ENCODE measurements at places on chromosomes 1 and 21.

GRCh38 chr21:37837381-37837780, 78.9 kb downstream of the KCNJ6 start:
- no peak for DNase-seq

DNA sequence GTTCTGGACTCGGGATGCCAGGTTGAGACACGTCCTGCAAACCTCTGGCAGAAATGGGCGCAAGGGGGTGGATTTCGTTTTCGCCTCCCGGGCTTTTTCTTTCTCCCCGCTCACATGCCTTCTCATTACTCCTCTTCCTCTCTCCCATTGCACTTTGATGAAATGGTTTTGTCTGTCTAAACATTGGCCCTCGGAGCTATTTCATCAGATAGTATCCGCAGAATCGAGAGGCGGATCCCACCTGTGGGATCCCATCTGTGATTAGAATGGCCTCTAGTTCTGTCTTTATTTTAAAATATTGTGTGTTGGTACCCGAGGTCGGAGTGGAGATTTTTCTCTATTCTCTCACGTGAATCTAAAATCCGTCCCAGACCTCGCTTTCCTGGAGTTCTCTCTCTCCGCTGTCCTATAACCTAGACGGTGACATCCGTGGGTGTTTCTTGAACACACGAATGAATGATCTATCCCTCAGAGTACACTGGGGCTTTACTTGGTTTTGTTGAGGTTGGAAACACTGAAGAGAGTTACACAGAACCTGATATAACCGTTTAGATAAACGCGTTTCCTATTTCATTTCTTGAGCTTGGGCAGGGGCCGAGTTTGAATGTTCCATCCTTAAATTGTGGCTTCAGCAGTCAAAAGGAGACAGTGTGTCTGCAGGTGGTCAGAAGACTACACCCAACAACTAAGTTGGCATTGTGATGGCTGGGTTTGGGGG, 2.0 kb downstream of the EDARADD start:
- no peak for DNase-seq

- no peak for DNase-seq
Observed at GRCh38 chr1:228351850-228352249, 54.8 kb downstream of the TRIM11 start.

- peak; percentile 81 for DNase-seq
Observed at GRCh38 chr1:172837816-172838679, 179.1 kb downstream of the FASLG start.

DNA sequence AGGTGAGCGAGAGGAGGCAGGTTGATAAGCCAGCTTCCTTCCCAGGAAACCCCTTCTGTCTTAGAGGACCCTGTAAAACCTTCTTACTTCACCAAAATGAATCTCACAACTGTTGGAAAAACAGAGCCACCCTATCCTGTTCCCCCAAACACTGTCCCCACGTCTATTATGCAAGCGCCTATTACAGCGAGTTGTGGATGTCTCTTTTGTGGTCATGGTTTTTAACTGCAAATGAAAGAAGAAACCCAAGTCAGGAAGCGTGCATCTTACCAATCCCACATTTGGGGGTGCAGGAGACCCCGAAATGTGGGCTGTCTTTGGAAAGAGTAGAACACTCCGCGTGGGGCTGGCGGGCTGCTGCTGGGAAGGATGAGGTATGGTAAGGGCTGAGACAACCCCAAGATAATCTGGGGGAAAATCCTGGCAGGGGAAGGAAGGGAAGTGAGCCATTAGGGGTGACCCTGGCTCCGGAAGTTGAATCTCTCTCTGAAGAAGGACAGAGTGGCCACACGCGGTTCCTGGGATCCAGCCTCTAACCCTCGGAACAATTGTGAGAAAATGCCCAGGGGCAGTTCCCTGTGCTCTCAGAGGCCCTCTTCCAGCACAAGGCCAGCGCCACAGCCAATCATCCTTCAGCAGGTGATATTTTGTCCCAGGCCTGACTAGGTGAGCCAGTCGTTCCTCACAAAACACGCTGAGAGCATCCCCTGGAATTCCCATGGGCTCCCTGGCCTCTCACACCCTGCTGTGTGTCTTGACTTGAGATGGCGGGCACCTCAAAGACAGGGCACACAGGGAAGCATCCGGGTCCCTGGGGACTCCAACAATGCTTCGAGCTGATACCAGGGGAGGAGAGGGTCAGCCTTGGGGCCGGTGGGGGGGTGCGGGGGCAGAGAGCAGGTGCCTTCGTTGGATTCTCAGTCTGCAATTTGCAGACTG, 168.5 kb upstream of the IRF2BP2 start:
- no peak for DNase-seq

- peak; percentile 95 for DNase-seq
Observed at GRCh38 chr1:219088778-219089557, 84.7 kb upstream of the LYPLAL1 start.

- no peak for DNase-seq
Observed at GRCh38 chr1:111127923-111128643, 11.8 kb downstream of the DRAM2 start.

- DNase-seq: no peak
Observed at GRCh38 chr1:180218806-180219765, 11.0 kb upstream of the LHX4 start.

- DNase-seq: no peak
Observed at GRCh38 chr21:28216976-28217523, 775.6 kb downstream of the LTN1 start.

DNA sequence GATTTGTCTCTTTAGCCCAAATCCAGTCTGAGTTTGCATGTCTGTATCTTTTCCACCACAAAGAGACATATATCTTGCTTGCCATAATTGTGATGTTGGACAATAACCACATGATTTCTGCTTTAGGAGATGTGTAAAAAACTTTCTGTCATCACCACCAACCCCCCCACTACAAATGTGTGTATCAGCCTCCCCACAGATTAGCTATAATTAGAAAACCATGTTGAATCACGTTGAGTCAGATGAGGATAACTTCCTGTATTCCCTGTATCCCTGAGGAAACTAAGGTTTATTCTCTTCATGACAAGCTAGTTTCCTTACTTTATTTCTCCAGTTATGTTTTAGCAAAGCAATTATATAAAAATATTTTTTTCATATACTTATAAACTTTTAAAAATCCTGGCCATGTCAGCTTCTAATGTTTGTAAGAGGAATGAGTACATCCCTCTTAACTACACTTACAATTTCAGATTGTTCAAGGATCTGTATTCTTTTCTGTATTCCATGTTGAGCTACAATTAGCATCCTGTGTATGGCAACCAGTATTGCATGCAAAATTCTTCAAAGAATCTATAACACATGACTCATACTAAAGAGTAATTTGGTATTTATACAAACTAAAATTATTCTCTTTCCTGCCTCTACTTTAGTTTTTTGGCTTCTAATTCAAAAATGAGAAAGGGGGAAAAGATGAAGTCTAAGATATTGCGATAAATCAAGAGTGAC, 143.0 kb downstream of the FMN2 start:
- DNase-seq: peak; percentile 91

DNA sequence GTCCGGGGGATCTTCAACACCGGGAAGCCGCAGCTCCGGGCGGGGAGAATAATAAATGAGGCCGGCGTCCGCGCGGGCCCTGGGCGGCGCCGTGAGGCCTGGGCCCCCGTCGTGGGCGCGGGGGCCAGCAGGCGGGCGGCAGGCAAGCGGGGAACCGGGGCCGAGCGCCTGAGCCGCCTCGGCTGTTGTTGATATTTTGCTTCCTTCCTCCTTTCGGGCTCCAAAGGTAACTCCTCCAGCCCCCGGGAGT, at the start of gene MEF2D:
TSS of gene MEF2D (minus strand) at position 233 of the 250 bp plus-strand sequence. CDS start 17,483 bp downstream, outside the sequence.
- DNase-seq: no peak

- no peak for DNase-seq
Observed at GRCh38 chr1:7541629-7542028, 229.5 kb upstream of the VAMP3 start.

DNA sequence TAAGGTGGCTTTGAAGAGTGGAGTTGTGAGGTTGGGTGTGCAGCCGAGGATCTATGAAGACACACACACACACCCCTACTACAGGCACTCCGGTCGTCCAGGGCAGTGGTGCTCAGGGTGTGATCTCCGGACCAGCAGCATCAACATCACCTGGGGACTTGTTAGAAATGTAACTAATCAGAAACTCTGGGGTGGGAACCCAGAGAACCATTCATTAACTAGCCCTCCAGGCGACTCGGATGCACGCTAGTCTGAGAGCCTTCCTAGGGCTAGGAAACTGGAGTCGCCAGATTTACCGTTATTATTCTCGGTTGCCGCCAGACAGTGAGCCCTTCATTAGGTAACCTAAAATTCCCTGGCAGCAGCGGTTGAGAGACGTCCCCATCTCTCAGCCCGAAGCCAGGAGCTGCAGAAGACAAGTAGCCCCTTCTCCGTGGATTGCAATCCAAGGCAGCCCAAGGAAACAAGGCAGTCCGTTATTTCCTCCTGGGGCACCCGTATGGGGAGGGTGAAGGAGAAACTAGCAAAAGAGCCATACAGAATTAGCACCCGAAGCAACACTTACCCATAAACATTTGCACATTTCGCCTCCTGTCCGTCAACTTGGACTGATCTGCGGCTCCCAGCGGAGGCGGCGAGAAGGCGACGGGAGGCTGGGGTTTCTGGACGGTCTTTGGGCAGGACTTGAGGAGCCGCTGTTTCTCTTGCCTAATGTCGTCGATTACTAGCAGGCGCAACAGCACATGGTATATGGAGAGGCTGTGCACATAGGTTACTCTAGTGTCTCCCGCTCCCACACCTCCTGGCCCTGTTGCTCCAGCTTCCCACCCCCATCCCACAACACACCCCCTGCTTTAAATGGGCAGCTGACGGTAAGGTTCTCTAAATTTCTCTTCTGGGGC, 2.9 kb upstream of the CCN1 start:
- DNase-seq: peak; percentile 82

DNA sequence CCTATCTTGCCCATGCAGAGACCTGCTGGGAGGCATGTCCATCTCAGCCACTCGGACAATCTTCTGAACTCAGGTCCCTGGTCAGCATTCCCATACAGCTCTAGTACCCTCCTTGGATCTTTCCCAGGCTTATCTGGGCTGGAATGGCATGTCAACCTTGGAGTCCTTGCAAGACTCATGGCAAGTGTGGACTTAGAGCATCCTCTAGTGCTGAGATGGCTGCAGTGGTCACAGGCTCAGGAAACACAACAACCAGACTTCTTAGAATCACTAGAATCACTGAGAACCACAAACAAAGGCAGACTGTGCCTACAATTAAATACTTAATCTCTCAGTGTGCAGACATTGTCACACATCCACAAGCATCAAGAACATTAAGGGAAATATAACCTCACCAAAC, 73.1 kb upstream of the TSHB start:
- DNase-seq: peak; percentile 28

DNA sequence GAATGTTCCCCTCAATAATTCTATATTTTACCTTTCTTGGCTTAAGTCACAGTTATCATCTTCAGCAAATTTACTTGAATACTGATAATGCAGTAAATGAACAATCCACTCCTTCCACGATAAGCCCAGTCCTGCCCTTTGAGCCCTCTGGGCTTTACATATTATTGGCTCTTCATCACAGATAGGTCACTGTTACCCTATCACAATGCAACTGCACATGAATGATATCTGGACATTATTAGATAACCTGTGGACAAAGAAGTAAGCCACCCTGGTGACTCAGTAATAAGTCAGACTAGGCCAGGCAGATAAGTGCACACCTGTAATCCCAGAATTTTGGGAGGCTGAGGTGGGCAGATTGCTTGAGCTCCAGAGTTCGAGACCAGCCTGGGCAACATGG, 69.4 kb downstream of the SPATA6 start:
- no peak for DNase-seq

GRCh38 chr1:213266983-213267772, 216.1 kb downstream of the RPS6KC1 start:
- DNase-seq: no peak

DNA sequence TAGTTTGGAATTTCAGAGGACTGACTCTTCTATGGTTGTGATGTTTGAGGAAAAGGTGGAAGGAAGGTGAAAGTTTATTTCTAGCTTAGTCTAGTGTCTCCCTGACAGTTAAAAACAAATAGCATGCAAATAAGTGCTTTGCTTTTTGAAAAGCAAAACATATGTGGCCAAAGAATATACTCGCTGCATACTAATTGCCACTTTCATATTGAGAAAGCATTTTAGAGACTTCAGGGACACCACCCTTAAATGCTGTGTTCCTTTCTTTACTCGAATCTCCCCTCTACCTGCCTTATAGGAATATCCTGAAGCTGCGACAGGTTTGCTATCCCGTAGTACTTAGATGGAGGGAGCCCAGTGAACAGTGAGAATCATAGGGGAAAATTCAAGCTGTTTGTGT, 23.2 kb downstream of the GLUL start:
- no peak for DNase-seq

DNA sequence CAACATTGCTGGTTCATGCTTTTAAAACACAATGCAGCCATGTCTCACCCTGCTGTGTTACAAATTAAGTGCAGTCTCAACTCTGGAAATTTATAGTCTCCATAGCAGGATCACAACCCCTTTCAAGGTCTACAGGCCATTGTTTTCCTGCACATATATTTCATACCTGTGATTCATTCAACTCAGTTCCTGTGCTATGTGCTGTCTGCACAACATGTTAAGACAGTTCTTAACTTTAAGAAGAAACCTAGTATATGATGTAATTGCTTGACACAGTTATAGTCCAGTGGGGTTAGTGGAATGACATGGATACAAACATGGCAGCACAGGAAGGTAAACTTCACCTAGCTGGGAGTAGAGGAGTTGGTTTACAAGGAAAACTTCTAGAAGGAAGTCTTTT, 106.4 kb downstream of the IFI44 start:
- DNase-seq: no peak

DNA sequence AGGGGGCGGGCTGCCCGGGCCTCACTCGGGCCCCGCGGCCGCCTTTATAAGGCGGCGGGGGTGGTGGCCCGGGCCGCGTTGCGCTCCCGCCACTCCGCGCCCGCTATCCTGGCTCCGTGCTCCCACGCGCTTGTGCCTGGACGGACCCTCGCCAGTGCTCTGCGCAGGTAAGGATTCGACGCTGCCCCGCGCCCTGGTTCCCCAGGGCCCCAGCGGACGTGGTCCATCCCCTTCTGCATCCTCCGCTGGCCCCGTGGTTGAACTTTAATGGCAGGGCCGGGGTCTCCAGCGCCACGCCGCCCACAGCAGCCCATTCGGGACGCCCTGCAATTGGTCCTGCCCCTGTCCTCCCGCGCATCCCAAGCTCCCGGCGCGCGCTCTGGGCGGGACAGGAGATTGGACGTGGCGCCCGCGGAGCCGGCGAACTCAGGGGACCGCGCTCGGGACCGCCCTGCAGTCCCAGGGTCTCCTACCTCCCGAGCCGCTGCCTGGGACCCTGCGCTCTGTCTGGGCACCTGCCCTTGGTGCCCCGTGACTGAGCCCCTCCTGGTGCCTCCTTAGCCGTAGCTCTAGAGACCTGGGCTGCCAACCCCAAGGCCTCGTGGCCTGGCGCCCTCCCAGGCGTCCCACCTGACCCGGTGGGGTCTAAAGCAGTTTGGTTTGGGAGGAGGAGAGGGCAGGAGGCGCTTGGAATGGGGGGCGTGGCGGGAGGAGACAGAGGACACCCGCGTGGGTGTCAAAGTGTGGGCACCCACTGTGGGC, at the start of gene ALPL:
TSS of gene ALPL (plus strand) at position 73 of the 762 bp plus-strand sequence. CDS start 44,659 bp downstream, outside the sequence.
- DNase-seq: no peak

DNA sequence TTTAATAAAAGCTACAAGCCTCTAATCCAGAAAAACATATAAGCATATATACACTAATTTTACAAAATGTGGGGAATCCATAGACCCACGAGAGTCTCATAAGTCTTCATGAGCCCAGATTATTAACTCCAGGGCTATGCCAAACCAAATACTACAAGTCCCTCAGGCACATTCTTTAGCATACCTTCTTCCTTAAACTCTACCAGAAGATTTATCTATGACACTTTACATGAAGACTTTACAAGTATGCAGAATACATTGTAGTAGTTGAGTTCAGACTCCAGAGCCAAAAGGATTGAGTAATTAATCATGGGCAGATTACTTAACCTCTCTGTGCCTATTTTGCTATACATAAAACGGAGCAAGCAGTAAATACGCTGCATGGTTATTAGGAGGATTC, 793.7 kb upstream of the ADGRL2 start:
- DNase-seq: no peak
